ENCODE measurements at places on chromosomes 4 and X.

- no peak for DNase-seq
Measured at GRCh38 chrX:102846544-102847236, 90.4 kb upstream of the RAB40AL start.

GRCh38 chr4:130576218-130576617 is 1480.3 kb downstream of the C4orf33 start:
- no peak for DNase-seq

- DNase-seq, result no peak
Measured at GRCh38 chr4:76147454-76148141, 599 bp downstream of the NUP54 start.

DNA sequence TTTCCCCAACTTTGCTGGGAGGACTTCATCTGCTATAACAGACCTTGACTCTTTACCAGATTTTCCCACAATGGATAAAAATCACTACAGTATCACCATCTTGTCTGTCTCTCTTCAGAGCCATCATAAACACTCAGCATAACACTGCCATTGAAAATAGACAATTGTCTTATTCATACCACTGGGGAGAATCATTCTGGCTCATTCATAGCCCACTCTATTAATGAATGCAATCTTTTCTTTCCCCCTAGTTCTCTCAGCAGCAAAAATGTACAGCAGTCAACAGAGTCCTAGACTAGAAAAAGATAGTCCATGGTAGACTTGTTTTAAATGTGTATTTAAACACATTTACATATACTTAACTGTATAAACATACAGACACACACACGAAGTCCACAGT is 19.2 kb downstream of the SLC9A7 start:
- no peak for DNase-seq

DNA sequence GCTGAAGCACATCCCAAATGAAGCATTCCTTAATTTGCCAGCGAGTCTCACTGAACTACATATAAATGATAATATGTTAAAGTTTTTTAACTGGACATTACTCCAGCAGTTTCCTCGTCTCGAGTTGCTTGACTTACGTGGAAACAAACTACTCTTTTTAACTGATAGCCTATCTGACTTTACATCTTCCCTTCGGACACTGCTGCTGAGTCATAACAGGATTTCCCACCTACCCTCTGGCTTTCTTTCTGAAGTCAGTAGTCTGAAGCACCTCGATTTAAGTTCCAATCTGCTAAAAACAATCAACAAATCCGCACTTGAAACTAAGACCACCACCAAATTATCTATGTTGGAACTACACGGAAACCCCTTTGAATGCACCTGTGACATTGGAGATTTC is 14.6 kb downstream of the TLR8 start:
- DNase-seq, result no peak

DNA sequence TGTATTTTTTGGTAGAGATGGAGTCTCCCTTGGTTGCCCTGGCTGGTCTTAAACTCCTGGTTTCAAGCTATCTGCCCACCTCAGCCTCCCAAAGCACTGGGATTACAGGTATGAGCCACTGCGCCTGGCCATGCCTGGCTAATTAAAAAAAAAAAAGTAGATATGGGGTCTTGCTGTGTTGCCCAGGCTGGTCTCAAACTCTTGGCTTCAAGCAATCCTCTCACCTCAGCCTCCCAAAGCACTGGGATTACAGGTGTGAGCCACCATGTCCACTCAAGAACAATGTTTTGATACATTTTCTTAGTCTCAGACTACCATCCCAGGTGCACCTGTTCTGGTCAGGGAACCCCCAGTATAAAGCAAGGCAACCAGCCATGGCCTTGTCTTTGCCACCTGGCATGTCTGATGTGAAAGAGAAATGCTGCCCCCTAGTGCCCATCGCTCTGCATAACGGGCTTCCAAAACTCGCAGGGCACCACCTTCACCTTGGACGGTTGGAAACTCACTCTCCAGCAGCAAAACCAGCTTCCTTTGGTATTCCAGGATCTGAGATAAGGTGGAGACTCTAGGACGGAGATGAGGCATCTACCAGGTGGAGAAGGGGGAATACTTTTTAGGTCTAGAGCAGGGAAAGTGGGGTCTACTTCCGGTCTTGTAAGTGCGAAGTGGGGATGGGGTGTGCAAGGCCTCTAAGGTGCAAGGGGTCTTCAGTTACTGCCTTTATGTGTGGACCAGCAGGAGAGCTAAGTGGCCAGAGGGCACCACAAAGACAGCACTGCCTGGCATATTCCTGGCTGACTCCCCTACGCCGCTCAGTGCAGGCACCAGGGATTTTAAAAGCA is 47.7 kb upstream of the AFAP1 start:
- DNase-seq, result no peak

- no peak for DNase-seq
Measured at GRCh38 chr4:143306788-143307187, 29.9 kb upstream of the GAB1 start.

- no peak for DNase-seq
Measured at GRCh38 chrX:22366906-22367305, 94.2 kb downstream of the CBLL2 start.

GRCh38 chr4:22091906-22092305 is 143.3 kb upstream of the KCNIP4 start:
- no peak for DNase-seq

- DNase-seq, result no peak
Measured at GRCh38 chrX:135890087-135890585, 3.1 kb downstream of the CT45A10 start.

GRCh38 chr4:157804986-157805385 is 367.8 kb downstream of the GASK1B start:
- DNase-seq, result no peak

- DNase-seq, result no peak
Measured at GRCh38 chr4:37678624-37679023, 7.6 kb downstream of the RELL1 start.

DNA sequence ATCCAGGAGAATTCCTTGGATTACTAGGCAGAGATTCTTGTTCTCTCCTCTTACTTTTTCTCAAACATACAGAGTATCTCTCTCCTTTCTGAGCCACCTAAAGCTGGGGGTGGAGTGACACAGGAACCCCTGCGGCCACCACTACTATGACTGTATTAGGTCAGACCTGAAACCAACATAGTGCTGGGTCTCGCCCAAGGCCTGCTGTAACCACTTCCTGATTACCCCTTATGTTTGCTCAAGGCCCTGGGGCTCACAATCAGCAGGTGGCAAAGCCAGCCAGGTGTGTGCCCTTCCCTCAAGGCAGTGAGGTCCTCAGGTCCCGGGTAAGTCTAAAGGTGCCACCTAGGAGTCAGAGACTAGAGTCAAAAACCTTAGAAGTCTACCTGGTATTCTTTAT is 166.4 kb downstream of the PARM1 start:
- DNase-seq, result no peak

GRCh38 chr4:26530099-26530498 is 39.8 kb upstream of the CCKAR start:
- DNase-seq, result no peak

All from C1 segment of cervical spinal cord (tissue), 14 donors.